Stimulated activated CD4-positive, alpha-beta T cell treated with anti-CD3 and anti-CD28 coated beads, Interleukin-15, amount 100 ng/mL, for 1 hour (primary cell): ENCODE measurements at places on chromosomes 7 and 10.

GRCh38 chr10:67527351-67527750 is 168.6 kb downstream of the CTNNA3 start:
- DNase-seq, result no peak

DNA sequence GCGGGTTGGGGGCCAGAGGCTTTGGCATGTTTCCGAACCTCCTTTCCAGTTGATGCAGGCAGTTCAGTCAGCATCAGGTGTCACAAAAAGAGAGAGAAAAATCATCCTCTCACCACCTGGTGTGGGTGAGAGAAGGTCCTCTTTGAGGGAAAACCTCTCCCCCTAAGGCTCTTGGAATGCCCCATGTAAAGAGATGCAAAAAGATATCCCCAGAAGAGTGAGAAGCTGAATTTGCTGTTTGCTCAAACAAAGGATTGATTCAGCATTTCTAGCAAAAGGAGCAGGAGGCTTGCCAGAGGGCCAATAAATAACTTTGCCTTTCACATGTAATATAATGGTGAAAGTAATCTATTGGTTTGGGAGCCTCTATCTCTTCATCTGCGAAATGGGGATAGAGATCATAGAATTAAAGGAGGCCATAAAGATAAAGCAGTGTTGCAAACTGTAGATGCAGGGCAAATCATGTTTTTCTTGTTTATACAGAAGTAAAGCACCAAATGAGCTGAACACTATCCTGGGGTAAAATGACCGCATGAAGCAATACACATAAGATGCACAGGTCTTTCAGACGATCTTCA is 425.9 kb downstream of the LRMDA start:
- DNase-seq, result no peak

DNA sequence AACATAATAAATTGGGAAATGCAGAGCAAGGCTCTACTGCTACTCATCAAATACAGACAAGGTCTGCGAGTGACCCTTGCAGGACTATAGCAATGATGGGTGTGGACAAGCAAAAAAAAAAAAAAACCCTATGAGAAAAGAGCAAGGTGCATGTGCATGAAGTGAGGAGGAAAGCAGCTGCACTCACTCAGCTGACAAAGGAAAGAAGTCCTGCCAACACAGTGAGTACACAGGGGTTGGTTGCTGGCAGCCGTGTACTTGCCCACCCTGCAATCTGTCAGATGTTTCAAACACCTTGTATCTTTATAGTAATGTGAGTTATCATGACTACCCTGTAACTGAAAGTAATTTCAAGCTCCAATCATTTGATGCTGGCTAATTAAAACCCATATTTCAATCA is 20.5 kb downstream of the CHCHD3 start:
- no peak for DNase-seq

- no peak for DNase-seq
Measured at GRCh38 chr7:80482950-80483349, 28.9 kb downstream of the GNAT3 start.

- DNase-seq, result peak; percentile 75
Measured at GRCh38 chr7:155205368-155206317, 92.0 kb upstream of the INSIG1 start.

DNA sequence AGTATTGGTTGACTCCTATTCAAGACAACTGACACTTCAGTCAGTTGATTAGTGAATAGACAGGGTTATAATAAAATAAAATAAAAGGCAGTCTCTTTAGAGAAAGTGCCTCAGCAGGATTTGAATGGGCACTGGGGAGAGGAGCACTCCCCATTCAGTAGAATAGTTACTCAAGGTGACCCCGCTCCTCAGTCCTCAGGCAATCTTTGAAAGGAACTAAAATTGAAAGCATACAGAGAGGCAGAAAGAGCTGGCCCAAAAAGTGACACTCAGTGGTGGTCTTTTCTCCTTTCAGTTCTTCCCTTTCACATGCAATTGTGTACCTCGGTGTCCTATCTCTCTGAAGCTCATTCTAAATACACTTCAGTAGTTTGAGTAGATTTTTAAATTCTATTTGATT is 47.4 kb upstream of the MACC1 start:
- no peak for DNase-seq

DNA sequence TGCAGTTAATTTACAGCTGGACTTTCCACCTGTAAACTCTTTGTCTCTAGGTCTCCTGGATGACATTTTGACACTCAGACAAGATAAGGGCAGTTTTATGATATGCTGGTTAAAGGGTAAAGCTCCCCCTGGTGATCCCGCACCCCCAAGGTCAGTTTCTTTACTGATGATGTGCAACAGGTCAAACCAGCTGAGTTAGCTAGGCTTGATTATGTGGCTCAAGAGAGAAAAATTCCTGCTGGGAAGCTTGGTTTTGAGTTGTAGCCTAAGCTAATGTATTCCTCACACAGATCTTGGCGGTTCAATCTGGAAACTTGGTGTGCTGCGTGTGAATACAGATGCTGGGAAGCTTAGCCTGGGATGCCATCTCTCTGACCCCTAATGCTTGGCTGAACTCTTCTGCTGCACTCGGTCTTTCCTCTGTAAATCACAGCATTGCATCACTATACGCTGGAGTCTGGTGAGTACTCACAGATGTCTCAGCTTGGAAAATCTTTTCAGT is 11.4 kb upstream of the AKR1D1 start:
- no peak for DNase-seq

GRCh38 chr10:31836569-31837406 is 91.8 kb downstream of the ARHGAP12 start:
- DNase-seq, result no peak

GRCh38 chr7:125061-125475 is 67.3 kb upstream of the FAM20C start:
- DNase-seq, result no peak

DNA sequence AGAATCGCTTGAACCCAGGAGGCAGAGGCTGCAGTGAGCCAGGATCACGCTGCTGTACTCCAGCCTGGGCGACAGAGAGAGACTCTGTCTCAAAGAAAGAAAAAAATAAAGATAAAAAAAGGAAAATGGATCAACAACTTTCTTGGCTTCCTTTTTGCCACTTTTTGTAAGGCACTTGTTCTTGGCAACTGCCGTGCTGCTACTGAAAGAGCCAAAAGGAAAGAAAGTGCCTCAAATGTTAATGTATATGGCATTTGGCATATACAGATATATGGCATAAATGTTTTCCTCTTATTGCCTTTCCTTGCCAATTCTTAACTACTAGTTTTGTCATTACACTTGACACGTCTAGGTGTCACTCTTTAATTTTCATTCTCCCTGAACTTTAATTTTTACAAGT is 393.7 kb upstream of the LRGUK start:
- DNase-seq, result no peak

DNA sequence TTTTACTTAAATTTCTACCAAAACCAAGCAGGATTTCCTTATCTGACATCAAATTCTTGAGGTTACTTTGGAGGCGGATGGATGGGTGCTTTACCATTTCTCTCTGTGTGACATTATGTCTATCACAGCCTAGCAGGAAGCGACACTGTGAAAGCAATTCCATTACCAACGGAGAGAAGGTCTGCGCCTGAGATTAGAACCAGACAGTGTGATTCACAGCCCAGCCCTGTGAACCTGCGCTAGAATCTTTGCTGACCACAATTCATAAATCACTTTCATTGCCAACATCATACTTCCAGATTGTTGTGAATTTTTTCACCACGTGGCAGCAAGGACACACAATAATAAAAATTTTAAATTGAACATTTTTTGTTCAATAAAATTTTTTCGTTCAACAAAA is 126.5 kb downstream of the CUBN start:
- DNase-seq, result peak; percentile 40

- DNase-seq, result no peak
Measured at GRCh38 chr10:131954356-131954965, 27.3 kb downstream of the BNIP3 start.

GRCh38 chr7:155276800-155277375 is 20.8 kb upstream of the INSIG1 start:
- DNase-seq, result no peak

GRCh38 chr7:139439375-139439774 is 44.1 kb downstream of the KLRG2 start:
- DNase-seq, result no peak

DNA sequence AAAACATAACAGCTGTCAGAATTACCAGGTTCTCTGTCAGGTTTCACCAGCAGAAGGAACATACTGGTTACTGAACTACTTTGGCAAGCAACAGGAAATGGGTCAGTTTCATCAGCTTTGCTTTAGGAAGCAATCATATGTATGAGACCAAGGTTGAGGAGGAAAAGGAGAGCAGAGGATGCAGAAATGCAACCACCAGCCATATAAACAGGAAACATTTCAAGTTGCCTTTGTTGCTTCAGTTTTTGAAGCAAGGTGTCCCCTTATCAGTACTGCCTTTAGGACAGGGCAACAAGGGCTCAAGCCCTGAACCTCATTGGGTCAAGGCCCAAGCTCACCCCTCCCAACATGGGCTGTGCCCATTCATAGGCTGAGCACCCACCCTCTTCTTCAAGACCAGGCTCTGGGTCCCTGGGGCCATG is 10.2 kb downstream of the HIPK2 start:
- DNase-seq, result no peak

DNA sequence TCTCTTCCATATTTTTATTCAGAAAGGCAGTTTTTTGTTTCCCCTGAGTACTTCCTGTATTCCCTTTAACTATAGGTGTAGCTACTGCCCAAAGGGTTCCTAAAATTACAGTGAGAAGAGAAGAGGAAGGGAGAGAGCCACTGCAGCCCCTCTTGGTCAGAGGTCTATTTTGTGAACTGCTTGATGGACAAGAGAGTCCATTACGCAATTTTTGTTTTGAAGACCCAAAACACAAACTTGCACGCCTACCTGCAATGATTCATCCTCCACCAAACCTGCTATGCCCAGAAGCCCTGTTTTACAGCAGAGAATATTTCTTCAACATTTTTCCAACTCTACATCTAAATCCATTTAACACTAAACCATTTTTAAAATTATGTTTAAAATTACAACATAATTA is 75.1 kb downstream of the PDE1C start:
- DNase-seq, result no peak

- DNase-seq, result no peak
Measured at GRCh38 chr7:70565721-70566370, 566.1 kb upstream of the GALNT17 start.

- DNase-seq, result no peak
Measured at GRCh38 chr10:131647789-131648188, 253.0 kb upstream of the PPP2R2D start.

- no peak for DNase-seq
Measured at GRCh38 chr10:104350127-104350635, 3.5 kb upstream of the CFAP58 start.
